ENCODE measurements at places on chromosomes 3 and 15.
A peak's percentile ranks its signal among the peaks of the same experiment; 100 is the strongest.

DNA sequence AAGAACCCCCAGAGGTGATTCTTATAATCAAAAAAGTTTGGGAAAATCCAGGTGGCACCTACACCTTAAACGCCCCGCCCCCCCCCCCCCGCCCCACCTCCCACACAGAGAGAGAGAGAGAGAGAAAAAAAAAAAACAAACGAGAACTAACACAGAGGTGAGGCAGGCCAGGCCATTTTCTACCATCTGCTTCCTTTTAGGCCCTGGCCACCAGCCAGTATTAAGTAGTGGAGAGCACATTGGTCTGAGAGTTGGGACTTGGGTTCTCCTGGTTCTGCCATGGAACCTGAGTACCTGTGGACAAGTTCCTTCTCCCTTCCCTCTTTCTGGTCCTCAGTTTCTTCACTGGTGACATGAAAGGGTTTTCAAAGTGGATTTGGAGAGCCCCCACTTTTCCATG is 60.6 kb downstream of the SLC6A11 start:
- peak; percentile 32 for DNase-seq

DNA sequence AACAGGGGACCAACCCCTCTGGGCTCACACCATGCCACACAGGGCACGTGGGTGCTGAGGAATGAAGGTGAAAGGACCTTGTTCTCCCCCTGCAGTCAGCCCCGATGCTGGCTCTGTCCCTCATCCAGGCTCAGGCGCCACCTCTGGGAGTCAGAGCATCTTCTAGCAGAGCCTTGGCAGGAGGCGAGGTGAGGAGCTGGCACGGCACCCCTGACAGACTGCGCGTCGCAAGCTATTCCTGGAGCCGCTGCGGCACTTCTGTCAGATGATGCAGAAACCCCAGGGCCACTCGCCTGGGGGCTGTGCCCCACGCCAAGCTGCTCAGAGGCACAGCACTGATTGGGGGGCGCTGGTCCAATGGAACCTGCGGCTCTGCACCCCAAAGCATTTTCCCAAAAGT is 62.0 kb downstream of the MGLL start:
- peak; percentile 92 for DNase-seq

GRCh38 chr3:197366301-197367044 is 68.1 kb upstream of the DLG1 start:
- DNase-seq = no peak

DNA sequence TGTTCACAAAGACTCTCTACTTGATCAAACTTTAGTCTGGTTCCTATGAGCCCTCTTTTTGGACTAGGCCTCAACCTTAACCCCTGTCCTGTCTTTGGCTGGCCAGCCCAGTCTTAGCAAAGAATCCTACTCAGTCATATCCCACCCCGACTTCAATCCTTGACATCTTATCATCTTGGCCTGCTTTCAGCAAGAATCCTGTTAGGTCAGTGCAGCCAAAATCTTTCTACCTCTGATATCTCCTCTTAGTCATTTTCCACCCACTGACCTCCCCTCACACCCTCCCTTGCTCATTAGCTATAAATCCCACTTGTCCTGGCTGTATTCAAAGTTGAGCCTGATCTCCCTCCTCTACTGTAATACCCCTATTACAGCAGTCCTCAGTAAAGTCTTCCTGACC is 286.1 kb downstream of the MAGI1 start:
- DNase-seq = no peak

DNA sequence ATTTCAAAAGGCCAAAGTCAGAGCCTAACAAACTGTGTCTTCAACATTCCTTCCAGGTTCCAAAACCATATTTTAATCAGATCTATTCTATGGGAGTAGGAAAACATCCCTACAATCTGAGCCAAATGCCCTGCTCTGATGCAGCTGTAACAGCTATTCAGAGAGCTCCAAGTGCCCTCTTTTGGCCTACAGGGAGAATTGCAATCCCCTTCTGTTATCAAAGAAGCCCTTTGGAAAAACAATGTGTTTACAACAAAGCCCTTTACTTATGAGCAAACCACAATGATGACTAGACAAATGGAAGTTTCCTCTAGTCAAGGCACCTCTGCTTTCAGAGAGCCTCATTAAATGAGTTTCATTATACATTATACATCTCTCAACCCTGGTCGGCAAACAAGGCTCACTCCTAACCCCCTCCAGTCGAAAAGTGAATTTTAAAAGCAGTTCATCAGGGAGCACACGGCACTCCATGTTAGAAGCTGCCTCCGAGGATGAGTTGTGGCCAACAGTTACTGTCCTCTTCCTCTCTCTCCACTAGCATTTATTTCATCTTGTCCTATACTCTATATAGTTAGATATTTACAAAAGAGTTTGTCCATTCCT is 42.6 kb upstream of the TMCO5A start:
- DNase-seq = peak; percentile 45

DNA sequence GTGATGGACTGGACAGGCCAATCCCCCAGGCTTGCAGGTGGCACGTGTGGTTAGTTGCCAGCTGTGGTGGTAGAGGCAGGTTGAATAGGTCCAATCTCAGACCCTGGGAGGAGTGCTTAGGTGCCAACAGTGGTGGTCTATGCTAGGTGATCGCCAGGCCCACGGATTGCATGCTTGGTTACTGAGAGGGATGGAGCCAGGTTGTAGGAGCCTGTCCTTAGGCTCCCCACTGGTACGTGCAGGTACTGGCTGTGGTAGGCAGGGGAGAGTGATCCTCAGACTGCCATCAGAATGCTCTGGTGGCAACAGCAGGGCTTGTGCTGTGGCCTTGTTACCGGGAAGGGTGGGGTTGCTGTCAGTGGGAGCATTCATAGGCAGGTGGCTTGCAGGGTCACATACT is 44.7 kb downstream of the NCK1 start:
- no peak for DNase-seq

DNA sequence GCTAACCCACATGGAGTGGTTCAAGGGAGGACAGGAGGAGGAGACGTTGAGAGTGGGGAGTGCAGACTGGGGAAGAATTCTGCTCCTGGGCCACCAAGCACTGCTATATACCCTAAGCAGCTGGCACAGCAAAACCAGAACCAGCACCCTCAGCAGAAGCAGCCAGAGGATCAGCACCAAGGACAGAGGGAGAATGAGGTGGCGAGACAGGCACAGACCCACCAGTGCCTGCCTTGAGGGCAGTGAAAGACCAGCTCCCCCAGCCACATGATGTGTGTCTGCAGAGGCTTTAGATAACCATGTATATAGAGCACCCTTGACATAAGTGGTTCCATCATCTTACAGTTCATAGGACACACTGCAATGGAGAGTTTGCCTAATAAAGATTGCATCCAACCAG is 319.0 kb downstream of the GABRB3 start:
- no peak for DNase-seq

DNA sequence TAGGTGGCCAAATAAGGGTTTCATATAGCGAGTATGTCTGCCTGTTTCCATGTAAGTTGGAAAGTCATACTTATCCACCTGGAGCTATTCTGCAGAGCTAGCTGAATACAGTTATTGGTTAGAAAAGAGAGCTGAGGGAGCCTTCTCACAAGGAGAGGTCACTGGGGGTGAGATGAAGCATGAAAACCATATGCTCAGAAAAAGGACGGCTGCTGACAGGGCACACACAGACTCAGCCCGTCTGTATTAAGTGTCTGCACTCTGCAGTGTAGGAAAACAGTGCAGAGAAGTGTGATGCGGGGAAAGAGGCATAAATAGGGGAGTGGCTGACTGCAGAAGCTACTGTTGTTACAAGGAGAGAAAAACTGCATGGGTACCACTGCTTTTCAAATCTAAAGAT is 58.2 kb downstream of the C3orf70 start:
- DNase-seq = peak; percentile 87

GRCh38 chr15:91308199-91308598 is 208.1 kb downstream of the SV2B start:
- DNase-seq = no peak
